Activated T-cell treated with anti-CD3 and anti-CD28 coated beads, Interleukin-2, amount 50 U/mL, for 48 hours (primary cell): ENCODE measurements at places on chromosomes 4 and X.

GRCh38 chr4:80266902-80267380, 477 bp downstream of the FGF5 start:
- DNase-seq, result peak; percentile 30

DNA sequence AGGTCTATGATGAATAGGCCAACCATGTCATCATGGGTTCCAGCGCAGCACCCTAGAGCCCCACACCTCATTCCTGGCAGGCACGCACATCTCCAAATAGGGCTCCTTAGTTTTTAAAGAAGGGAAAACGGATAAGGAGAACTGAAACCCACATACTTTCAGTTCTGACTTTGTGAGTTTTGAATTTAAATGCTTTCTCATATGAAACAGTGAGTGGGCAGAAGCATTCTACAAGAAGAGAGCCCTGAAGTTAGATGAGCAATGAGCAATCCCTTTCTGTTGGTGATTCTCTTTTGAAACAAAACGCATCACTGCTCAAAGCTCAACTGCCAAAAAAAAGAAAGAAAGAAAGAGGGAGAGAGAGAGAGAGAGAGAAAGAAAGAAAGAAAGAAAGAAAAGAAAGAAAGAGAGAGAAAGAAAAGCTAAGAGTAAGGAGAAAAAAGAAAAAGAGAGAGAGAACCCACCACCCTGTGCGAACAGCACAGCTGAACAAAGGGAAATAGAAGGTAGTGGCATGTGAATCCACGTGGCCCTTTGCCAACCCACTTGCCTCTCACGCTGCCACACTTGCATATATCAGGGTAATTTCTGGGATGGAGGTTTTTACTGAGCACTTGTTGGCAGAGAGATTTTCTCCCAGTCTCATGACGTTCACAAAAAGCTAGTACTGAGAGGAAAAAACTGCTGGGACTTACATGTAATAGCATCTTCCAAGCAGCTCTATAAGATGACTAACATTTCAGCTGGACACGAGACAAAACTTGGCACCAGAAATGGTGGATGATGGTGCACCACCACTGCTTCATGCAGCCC, 31.0 kb downstream of the TMSB4X start:
- no peak for DNase-seq

DNA sequence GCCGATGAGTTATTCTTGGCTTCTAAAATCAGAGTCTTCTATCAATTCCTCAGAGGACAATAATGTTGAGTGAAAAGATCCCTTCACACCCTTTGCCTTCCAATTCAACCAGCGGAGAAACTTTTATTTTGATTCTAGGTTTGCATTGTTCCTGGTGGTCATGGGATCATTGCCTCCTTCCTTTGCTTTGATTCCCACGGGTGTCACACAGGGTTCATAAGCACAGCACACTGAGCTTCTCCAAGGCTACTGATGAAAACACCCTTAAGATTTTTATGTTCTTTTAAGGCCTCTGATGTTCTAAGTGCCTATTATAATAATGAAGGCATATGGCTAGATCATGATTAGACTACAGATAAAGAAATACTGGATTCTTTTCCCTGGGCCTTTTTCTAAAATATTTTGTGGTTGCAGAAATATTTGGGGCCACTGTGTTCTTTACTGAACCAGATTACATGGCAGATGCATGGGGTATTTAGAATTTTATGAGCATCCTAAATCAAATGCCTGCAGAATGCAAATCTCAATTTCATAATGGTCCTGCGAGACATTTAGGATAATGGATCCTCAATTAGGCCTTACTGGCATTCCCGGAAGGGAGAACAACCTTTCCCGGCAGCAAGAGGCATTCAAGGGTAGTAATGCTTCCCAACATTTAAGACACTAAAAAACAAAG, 43.9 kb upstream of the FGFBP2 start:
- DNase-seq, result no peak

DNA sequence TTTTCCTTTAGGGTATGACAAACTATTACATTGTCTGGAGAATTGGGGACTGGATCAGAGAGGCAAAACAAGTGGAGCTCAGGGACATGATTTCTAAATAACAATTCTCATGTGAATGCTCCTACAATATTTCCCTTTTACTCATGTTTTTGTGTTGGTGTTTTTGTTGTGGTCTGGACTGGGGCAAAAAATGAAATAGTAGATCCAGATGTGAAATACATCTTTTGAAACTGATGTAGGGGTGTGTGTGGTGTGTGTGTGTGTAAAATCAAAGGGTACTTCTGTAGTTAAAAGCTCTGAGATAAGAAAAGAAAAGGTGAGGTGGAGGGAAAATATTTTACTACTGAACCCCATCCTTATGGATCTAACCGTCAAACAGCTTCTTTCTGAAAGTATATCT, 188.4 kb upstream of the RPL34 start:
- DNase-seq, result no peak

DNA sequence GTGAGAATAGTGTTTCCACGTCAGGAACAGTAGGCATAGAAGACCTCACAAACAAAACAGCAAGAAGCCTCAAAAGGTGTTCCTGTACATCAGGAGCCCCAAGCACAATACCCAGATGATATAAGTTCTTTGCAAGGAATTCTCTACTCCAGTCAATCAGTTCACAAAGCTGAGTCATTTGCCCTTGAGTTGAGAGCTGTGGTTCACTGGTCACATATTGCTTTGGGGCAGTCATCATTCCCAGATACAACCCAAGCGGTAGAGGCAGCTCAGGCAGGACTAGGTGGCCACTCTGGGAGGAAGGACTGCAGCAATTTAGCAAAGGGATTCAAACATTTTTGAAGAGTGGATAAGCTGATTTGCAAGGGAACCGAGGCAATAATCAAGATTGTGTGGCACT, 551.5 kb upstream of the ZFP42 start:
- DNase-seq, result no peak

GRCh38 chrX:31629195-31629594, 557.4 kb upstream of the FTHL17 start:
- no peak for DNase-seq

DNA sequence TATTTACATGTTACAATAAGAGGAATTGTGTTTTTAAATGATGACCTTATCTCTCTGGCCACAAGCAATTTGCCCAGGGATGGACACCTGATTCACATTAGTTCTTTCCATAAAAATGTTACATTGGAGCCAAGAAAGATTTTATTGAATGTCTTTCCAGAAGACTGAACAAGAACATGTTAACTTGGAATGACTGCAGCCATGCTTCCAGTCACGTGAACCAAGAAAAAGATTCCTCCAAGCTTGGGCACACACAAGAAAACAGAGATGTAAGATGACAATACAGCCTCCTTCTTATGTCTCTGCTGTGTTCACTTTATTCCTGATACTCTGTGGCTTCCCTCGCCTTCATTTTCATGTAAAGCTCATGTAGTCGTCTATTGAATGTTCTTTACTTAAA, 737.6 kb downstream of the TRIML1 start:
- DNase-seq, result no peak

DNA sequence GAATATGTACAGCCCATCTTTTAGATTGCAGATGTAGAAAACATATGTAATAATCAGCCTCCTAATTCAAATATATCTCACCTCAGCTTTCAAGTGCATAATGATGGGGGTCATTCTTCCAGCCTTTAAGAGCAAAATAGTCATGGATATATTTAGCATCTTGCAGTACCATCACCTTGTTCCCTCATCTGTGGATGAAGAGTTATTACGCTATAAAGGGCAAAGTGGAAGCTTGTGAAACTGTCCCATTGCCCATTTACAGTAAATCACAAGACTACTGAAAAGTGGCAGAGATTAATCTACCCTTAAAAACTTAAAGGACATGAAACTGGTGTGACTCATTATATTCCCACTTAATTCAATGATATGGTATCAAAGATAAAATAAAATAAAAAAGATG, 979.7 kb upstream of the HS3ST1 start:
- no peak for DNase-seq

DNA sequence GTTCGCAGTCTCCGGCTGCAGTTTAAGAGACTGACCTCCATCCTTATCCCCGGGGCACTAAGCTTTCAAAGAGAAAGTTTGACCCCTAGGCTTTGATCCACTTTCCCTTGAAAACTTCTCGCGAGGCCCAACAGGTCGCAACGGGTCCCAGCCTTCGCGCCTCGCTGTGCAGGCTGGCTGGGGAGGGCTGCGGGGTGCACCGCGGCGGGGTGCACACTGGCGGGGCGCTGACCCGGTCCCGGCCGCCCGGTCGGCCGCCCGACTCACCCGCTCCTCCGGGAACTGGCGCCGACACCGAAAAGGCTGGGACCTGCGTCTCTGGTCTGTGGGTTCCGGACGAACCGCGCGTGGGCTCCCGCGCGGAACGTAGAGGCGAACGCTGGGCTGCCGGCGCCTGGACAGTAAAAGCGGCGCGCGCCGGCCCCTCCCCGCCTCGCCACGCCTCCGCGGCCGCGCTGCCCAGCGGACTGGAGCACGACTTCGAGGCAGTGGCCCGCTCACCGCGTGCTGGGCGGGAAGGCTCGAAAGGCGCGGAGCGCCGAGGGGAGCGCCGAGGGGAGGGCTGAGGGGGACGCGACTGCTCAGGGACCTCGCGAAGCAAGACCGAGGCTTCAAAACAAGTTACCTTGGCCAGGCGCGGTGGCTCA, at the start of gene TAF7L:
Gene TAF7L (minus strand): TSS at position 378 of the 647 bp plus-strand sequence. CDS start 3,791 bp downstream, outside the sequence.
- no peak for DNase-seq

GRCh38 chrX:154986826-154987575, 35.5 kb downstream of the F8 start:
- no peak for DNase-seq

DNA sequence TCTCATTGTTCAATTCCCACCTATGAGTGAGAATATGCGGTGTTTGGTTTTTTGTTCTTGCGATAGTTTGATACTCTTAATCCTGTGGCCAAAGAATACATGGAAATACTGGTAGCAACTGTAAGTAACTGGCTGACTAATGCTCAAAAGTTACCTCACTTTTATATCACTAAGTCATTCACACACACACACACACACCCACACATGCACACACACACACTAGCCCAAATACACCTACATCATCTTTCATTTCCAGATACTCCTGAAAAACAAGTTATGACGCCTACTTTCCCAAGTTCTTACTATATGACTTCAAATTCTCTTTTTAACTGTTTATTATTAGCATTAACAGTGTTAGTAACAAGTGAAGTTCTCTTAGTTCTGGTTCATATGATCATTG, 101.3 kb downstream of the DCHS2 start:
- DNase-seq, result no peak

DNA sequence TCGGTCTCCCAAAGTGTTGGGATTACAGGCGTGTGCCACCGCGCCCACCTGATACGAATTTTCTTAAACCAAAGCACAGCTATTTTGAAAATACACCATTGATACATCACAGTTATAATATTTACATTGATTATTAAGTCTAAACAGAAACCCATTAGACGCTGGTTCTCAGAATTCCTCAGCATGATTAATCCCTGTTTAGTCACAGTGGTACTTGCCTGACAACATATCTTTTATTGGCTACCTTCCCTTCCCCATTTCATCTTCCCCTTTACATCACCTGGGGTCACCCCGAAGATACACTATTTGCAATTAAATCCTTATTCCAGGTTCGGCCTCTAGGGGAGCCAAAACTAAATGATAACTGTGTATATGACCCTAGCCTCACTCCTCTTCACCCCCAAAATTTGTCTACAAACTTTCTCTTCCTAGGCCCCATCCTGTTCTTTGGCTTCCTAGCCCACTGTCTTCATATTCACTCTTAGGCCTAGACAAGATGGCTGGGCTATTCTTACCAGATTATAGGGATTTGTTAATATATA, 36.8 kb upstream of the IL1RAPL1 start:
- DNase-seq, result no peak

GRCh38 chr4:740656-741282, 35.1 kb downstream of the PCGF3 start:
- no peak for DNase-seq

- DNase-seq, result no peak
Measured at GRCh38 chr4:66034671-66035070, 364.4 kb upstream of the EPHA5 start.

GRCh38 chr4:184293552-184293951, 75.9 kb upstream of the ENPP6 start:
- no peak for DNase-seq

- DNase-seq, result no peak
Measured at GRCh38 chr4:1728061-1728980, 7.0 kb downstream of the TACC3 start.

GRCh38 chr4:121112530-121112929, 40.2 kb upstream of the NDNF start:
- no peak for DNase-seq

DNA sequence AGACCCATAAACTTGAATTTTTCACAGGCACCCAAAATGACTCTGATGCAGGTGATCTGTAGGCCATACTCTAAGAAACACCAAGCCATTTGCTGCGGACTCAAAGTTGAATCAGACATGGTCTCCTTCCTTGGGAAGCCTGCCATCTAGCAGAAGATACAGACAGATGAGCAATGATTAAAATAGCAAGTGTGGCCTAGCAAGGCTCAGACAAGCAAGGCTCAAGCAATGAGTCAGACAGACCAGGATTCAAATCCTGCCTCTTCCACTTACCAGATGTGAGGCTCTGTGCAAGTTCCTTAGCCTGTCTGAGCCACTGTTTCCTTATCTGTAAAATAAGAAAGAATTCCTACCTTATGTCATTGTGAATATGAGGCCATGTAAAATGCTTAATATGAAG, 2.3 kb downstream of the CCDC149 start:
- no peak for DNase-seq

- no peak for DNase-seq
Measured at GRCh38 chrX:139758809-139759208, 50.8 kb upstream of the MCF2 start.

DNA sequence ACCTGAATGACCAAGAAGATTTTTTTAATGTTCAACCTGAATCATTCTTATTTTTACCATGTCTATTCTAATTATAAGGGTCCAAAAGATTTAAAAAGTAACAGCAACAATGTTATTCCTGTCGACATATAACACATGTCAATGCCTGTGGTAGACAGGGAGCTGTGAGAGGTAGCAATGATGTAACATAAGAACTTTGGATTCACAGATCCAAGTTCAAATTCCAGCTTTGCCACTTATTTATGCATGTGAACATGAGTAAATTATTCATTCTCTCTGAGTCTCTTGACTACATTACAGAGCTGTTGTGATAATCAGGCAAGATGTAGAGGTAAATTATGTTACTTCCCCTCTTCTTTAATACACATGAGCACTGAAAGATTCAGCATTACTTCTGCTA, 54.5 kb downstream of the KLHL8 start:
- no peak for DNase-seq

- DNase-seq, result no peak
Measured at GRCh38 chr4:64774626-64775025, 365.4 kb upstream of the TECRL start.

DNA sequence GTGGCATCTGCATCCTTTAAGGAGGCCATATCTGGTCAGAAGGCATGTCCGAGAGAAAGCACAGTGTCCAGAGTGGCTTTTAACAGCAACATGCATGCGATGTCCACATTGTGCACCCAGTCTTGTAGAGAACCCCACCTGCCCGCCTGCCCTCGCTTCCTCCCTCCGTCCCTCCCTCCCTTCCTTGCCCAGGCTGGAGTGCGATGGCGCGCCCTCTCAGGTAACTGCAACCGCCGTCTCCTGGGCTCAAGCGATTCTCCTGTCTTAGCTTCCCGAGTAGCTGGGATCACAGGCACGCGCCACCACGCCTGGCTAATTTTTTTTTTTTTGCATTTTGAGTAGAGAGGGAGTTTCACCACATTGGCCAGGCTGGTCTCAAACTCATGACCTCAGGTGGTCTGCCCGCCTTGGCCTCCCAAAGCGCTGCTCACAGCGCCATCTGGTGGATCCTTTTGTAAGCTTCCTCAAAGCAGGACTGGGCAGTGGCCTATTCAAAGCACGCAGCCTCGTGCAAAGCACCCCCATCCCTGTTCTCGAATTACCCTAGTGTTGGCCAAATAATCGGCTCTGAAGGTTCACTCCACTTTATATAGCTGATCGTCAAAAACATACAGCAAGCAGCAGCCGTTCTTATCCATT, 15.0 kb downstream of the BRCC3 start:
- peak; percentile 63 for DNase-seq

GRCh38 chr4:165866019-165866650, 6.9 kb upstream of the TLL1 start:
- no peak for DNase-seq
